Body of pancreas (tissue), 4 donors: ENCODE measurements at places on chromosomes 1 and 21.

- DNase-seq = no peak
Observed at GRCh38 chr1:226915672-226915995, 24.5 kb upstream of the COQ8A start.

GRCh38 chr1:53286955-53287354 is 40.9 kb downstream of the LRP8 start:
- DNase-seq = no peak

DNA sequence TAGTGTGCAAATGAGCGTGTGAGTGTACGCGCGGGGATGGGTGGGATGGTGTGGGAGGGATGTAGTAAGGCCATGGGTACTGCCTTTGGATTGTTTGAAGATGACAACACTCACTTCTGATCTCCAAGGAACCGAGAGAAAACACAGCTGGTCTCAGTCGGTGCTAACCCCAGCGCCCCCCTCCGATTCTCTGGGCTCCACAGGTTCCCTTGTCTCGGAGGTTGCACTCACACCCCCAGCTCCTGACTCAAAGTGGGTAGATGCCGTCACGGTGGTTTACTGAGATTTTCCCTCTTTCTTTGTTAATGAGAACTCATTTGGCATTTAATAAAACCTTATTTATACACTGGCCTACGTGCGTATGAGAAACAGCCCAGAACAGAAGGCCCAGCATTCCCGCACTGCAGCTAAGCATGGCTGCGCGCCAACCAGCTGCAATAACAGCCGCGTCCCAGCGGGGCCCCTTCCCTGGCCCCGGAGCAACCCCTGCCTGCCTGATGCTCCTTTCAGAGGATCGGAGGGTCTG is 25.8 kb downstream of the ABCA4 start:
- DNase-seq = peak; percentile 42

- peak; percentile 64 for DNase-seq
Observed at GRCh38 chr1:12549460-12550349, 68.3 kb downstream of the DHRS3 start.

GRCh38 chr1:36274201-36274600 is 32.0 kb upstream of the SH3D21 start:
- no peak for DNase-seq

DNA sequence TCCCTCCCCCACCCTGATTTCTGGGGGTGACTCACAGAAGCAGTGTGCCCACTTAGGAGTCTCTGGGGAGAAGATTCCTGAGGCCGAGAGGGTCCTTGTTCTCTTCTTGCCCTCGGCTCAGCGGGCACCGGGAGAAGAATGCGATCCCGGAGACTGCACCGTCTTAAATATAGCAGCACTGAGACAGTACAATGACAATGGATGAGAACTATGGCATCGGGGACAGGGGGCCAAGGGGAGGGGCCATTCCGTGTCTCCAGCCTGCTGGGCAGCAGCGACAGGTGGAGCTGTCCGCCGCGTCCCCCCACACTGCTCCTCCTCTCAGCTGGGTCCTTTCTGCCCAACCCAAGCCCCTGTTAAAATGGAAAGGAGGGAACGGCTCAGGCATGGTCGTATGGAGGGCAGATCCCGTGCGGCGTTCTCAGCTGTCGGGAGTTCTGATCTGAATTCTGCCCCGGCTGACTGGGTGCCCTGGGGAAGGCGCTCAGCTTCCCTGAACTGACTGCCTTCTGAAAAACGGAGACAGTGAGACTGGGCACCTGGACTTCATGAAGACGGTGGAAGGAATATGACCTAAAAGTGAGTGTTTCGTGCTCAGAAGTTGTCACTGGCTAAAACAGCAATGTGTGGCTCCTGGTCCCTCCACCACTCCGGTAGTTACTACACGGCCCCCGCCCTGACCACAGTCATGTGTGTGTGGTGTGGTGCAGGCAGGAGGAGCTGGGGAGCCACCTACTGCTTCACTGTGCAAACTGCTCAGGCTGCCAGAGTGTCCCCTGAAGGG is at the start of gene MYOM3:
MYOM3 (minus strand) TSS at position 140 of the 784 bp plus-strand sequence. CDS start 3,499 bp downstream, outside the sequence.
- peak; percentile 83 for DNase-seq

DNA sequence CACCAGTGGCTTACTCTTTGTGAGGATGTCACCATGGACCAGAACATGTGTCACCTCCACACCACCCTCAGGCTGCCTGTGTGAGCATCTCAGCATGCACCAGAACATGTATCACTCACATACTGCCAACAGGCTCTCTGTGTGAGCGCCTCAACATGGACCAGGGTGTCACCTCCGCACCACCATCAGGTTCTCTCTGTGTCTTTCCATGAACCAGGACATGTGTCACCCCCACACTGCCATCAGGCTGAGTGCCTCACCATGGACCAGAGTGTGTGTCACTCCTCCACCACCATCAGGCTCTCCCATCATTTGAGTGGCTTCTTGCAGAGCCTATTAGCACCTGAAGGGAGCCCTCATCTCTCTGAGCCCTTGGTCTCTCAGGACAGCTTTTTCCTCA is 125.2 kb downstream of the ZNF648 start:
- no peak for DNase-seq

GRCh38 chr1:168830562-168830961 is 101.6 kb upstream of the DPT start:
- DNase-seq = no peak

GRCh38 chr1:115114308-115114707 is 25.0 kb upstream of the TSPAN2 start:
- peak; percentile 32 for DNase-seq

- no peak for DNase-seq
Observed at GRCh38 chr1:183702087-183702812, 49.1 kb upstream of the APOBEC4 start.

DNA sequence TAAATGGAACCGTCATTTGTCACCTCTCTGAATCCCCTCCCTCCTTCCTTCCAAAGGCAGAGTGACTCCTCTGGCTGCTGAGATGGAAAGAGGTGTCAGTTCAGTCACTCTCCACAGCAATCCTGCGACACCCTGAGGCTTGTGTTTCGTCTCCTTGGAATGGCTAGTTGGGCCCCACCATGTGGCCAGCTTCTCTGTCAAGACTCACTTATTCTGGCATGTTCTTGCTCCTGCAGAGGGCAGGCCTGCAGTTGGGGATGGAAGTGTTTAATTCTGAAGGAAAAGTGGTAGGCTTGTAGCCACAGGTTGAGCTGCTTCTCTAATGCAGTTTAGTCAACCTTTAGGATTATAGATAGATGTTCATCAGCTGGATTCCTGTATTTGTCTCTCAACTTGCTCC is 149.6 kb downstream of the LMO4 start:
- DNase-seq = peak; percentile 11

- DNase-seq = no peak
Observed at GRCh38 chr1:23198373-23198772, 18.9 kb downstream of the HTR1D start.

GRCh38 chr1:163381487-163382184 is 59.9 kb downstream of the NUF2 start:
- DNase-seq = no peak

DNA sequence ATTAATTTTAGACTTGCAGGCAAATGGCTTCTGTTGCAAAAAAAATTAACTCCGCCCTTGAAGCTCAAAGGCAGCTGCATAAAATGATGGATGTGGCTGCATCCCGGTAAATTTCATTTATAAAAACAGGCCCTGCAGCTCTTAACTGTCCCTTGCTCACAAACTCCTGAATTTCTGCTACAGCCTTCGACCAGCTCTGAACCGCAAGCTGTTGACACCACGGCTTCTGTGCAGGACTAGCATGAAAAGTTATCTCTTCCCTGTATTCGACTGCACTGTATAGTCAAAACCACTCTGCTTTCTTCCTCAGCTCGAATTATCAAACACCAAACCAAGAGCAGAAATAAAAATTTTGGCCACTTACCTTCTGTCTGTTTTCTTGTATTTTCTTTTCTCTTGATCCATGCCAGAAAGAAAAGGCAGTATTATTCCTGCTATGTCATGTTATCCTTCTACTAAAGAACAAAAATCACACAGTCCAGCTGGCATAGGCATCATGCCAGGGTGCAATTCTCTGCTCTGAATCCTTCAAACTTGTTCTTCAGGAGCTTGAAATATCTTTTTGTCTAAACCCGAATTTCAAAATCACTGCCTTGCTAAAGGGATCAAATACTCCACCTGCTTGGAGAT is 195.5 kb upstream of the NCAM2 start:
- no peak for DNase-seq

DNA sequence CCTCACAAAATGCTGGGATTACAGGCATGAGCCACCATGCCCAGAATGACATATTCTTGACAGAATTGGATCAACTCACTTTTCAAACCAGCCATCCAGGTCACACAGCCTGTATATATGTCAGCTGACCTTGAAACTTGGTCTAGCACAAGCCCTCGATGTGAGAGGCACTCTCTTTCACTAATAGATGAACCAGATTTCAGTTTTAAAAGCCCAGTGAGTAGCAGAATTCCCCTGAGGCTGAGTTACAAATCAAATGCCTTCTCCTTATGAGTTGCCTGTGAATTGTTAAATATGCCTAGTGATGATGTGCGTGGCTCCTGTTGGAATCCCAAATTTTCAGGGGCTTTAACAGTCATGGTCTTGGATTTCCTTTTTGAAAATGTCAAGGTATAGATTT is 88.7 kb downstream of the CD247 start:
- DNase-seq = no peak

- no peak for DNase-seq
Observed at GRCh38 chr1:67464058-67464457, 33.9 kb upstream of the SERBP1 start.

- DNase-seq = no peak
Observed at GRCh38 chr1:220281159-220281574, 8.9 kb upstream of the RAB3GAP2 start.

DNA sequence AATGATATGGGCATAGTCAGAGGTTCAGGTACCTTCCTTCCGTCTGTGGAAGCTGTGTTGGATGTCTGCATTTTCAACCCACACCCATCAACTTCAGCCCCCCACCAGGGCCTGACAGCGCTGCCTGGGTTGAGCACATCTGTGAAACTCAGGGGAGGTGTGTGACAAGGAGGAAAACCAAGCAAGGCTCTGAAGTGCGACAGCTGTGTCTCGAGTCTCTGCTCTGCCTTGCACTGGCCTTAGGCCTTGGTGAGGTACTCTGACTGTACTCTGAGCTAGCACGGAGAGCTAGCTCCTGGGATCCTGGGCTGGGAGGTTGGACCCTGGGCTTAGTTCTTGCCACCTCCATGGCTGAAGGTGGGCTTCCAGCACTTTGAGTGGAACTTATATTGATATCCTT is 9.1 kb downstream of the VANGL2 start:
- DNase-seq = no peak

- DNase-seq = peak; percentile 71
Observed at GRCh38 chr1:225879521-225880221, 2.5 kb downstream of the TMEM63A start.

DNA sequence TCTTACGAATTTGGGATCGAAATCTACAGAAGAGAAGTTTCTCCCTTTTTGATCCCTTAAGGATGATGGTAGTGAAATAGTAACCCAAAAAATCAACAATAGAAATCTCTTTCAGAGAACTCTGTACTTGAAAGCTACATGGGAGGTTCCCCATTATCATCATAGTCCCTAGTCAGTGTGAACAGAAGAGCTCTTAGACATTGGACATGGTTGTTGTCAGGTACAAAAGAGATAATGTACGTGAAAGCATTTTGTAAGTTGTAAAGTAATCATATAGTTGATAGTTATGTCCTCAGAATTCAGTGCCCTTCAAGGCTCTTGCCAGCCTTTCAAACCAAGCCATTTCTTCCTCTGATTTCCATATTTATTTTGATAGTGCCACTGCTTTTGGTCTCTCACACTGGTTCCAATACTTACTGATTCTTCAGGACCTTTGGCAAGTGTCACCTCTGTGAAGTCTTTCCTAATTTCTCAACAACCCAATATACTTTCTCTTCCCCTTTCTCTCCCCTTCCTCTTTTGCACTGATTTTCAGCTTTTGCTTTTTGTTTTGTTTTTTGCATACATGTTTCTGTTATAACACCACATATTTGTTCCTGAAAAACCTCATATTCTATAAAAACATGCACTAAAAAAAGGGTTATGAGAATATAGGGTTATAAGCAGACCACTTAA is 22.4 kb downstream of the VPS45 start:
- no peak for DNase-seq

DNA sequence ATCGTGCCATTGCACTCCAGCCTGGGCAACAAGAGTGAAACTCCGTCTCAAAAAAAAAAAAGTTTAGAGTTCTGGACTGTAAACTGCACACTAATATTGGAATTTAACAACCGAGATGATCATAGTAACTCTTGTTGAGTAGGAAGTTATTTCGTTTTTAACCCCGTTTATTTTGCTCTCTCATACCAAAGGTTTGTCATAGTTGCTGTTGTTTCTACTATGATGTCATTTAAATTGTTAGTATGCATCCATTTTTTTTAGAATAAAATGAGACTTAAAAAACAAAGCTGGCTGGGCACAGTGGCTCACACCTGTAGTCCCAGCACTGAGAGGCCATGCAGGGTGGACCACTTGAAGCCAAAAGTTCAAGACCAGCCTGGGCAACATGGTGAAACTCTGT is 49.3 kb downstream of the DOP1B start:
- no peak for DNase-seq

DNA sequence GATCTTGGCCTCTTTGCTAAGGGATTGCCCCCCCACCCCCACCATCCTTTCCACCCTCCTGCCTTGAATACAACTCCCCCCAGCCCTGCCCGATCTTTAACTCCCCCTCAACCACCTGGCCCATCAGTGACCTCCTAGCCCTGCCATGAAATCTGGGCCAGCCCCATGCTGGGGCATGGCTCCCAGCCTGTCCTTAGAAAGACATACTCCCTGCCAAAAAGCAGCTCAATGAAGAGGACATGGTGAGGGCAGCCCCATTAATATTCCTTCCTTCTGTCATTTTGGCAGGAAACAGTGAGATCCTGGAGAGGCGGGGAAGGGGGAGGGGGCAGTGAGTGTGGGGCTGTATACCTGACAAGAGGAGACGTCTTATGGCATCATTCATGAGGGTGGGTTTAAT is 66.8 kb upstream of the DISP3 start:
- no peak for DNase-seq

DNA sequence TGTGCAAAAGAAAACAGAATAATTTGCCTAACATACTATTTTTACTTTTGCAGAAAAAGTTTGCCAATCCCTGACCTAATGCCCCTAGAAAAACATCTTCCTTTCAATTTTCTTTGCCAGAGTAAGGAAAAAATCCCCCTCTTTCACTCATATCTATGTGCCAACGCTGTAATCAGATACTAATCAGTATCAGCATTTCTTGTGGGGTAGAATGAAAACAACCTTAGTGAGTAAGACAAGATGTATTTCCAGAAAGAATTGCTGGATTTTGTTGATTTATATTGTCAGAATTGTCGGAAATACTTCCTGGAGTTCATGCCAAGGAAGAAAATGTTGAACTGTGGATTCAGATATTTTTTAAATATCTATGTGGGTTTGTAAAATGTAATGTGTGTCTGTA is 1893.8 kb downstream of the NCAM2 start:
- DNase-seq = no peak

GRCh38 chr1:228891272-228892034 is 156.2 kb downstream of the RHOU start:
- DNase-seq = no peak
